ENCODE measurements at places on chromosomes 7 and 10.

DNA sequence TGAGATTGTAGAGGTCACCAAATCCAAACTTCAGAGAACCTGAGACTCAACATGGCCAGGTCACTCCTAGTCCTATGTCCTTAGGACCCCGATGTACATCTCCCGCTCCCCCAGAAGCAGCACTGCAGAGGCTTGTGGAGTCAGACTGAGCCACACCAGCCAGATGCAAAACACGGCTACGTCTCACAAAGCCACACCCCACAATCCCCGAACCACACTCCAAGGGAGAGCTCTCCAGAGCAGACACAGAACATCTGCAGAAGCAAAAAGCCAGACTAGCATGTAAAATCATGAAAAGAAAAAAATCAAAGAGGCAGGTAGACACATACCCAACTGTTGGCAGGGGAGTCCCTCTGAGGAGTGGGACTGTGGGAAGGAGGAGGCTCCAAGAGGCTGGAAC is 104.9 kb downstream of the CTBP2 start:
- DNase-seq, result no peak

- peak; percentile 86 for DNase-seq
Observed at GRCh38 chr10:89346405-89347254, 18.8 kb downstream of the IFIT3 start.

DNA sequence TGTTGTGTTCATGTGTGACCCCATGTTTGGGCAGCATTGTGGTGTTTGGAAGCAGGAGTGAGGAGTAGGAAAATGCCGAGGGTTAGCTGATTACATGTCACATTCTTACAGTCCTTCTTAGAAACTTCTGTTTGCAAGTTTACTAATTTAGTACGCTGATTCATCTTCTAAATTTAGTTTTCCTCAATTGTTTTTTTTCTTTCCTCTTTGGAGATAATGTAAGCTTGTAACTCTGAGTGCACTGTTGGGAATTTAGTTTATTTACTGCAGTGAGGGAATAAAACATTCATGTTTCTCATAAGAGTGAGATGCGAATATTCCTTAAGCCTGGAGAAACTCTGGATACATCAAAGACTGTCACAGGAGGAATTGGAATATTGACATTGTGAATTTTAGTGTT is 135.0 kb downstream of the NT5C2 start:
- DNase-seq, result no peak

GRCh38 chr10:96987141-96987841 is 155.2 kb downstream of the LCOR start:
- peak; percentile 54 for DNase-seq

DNA sequence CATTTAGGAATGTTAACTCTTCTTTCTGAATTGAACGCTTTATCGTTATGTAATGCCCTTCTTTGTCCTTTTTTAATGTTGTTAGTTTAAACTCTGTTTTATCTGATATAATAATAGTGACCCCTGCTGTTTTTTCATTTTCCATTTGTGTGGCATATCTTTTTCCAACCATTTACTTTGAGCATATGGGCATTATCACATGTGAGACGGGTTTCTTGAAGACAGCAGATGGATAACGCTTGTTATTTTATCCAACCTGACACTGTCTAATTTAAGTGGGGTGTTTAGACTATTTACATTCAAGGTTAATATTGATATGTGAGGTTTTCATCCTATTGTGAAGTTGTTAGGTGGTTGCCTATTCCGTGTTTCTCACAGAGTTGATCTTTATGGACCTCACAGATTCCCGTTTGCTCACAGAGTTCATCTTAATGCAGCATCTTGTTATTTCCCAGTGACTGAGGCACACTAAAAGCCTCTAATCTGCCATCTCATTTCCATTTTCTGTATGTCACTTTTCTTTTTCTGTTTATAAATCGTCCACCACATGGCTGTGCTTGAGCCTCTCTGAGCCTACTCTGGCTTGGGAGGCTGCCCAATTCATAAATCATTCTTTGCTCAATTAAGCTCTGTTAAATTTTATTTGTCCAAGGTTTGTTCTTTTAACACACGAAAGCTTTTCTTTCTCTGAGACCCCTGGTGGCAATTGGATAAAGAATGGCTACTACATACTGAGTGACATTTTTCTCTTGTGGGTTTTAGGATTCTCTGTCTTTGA is 286.2 kb downstream of the HTR7 start:
- no peak for DNase-seq

DNA sequence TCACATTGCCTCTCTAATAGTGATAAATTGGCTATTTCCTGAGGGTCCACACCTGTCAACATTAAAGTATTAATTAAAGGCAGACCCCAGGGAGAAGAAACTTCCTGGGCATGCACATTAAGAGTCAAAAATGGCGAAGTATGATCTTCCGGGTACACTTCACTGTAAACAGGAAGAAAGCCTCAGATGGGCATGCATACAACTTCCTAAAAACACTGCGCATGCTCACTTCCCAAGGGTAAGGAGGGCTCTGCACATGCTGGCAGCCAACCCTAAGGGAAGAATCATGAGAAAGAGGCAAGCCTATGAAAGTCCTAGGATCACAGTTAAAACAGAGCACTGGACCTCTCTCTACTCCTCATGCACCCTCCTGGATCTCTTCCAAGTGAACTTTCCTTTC is 80.1 kb upstream of the IMMP2L start:
- no peak for DNase-seq

DNA sequence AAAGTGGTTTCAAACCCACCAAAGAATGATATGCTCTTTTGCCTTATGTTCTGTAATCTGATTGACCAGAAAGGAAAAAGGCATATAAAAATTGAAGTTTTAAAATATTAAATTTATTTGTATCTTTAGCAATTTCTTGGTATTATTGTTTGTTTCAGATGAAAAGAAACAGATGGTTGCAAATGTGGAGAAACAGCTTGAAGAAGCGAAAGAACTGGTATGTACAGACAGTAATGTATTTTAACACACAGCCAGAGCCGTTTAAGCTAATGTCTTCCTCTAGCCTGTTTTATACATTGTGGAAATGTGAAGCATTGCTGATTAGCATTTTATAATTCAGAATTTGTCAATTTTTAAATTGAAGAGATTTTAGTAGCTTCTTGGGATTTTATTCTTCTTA is 13.4 kb downstream of the VTI1A start:
- no peak for DNase-seq

GRCh38 chr10:71577345-71577744 is 142.2 kb downstream of the C10orf105 start:
- no peak for DNase-seq

DNA sequence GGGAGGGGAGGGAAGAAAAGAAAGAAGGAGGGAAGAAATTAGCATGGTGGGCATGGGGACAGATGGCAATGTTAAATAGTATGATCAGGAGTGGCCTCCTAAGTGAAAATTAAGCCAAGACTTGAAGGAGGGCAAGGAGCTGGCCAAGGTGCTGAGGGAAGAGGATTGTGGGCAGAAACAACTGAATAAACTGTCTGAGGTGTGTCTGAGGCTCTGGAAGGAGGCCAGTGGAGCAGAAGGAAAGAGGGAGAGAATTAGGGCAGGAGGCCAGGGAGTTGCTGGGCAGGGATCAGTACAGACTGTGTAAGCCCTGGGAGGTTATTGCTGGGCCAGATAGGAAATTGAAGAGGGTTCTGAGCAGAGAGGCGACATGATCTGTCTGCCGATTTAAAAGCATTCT is 40.6 kb upstream of the VKORC1L1 start:
- DNase-seq, result peak; percentile 26

DNA sequence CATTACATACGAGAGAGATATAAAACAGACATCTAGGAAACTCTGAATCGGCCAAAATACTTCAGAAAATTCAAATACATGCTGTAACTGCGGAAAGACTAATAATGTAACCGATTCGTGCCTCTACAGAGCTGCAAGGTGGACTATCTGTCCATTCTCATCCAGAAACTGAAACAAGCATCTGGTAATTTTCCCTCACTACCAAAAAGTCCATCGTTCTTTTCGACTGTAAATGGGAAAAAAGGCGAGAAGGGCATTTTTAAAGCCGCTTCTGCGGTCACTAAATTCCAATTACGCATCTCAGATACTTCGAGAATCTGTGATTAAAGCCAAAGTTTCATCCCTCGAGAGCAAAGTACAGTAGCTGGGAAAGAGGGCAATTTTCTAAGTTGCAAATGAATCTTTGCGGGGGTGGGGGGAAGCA is 1.3 kb downstream of the OGA start:
- no peak for DNase-seq

Data from bronchial epithelial cell (primary cell).